Aorta (tissue), 5 donors: ENCODE measurements at places on chromosomes 6 and 20. TPM values are rescaled to one million over a fixed set of nuclear protein-coding genes. Genes with fewer than 3 reads are reported as not detected.
A peak's percentile ranks its signal among the peaks of the same experiment; 100 is the strongest.

Gene FAM217A
- not detected for total RNA-seq

- no peak for DNase-seq
These were observed 72.5 kb upstream of the ZNF217 start for GRCh38 chr20:53666144-53666543.

DNA sequence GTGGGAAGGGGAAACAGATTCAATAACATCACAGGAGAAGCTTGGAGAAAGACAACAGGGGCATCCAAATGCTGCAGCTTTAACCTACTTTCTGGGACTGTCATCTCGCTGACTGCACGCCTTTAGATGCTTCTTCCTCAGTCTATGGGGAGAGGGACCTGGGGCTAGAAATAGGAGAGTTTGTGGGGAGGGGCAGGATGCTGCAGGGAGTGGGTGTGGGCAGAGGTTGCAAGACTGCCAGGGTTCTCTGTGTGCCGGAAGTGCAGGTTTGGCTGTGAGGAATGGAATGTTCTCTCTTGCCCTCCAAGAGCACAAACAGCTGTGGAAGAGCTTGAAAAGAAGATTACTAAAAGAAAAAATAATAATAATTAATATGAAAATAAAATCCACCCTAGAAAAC lies 93.2 kb downstream of the FOXO3 start:
- peak; percentile 82 for DNase-seq

GRCh38 chr20:46657618-46658017 lies 6.4 kb upstream of the SLC13A3 start:
- no peak for DNase-seq

- peak; percentile 43 for DNase-seq
These were observed 9.3 kb upstream of the EEF1A2 start for GRCh38 chr20:63508072-63508768.
